Effector memory CD4-positive, alpha-beta T cell (primary cell): ENCODE measurements at places on chromosomes 11 and 22.

DNA sequence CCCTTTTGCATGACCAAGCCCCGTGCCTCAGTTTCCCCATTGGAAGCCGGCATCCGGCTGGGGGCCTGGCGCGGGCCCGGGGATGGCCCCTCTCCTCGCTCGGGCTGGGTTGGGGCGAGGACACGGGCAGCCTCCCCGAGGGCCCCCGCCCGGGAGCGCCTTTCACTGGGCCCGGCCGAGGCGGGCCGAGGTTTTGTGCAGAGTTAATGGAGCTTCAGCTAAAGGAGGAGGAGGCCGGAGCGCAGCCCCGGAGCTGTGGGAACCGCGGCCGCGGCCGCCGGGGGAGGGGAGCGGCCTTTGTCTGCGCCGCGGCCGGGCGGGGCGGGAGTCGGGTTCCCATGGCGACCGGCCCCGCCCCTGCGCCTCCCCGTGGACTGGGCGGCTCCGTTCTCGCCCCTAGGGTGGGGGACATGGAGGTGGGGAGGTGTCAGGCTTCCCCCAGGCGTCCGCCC, 1.4 kb upstream of the MAPK11 start:
- no peaks in the 10 kb centered on the region for H3K36me3 ChIP-seq
- peak overlapping the region; percentile 64 for H3K4me3 ChIP-seq
- no peak overlapping the region for H3K27ac ChIP-seq
- peaks cover 37% of the 10 kb centered on the region for H3K4me1 ChIP-seq

DNA sequence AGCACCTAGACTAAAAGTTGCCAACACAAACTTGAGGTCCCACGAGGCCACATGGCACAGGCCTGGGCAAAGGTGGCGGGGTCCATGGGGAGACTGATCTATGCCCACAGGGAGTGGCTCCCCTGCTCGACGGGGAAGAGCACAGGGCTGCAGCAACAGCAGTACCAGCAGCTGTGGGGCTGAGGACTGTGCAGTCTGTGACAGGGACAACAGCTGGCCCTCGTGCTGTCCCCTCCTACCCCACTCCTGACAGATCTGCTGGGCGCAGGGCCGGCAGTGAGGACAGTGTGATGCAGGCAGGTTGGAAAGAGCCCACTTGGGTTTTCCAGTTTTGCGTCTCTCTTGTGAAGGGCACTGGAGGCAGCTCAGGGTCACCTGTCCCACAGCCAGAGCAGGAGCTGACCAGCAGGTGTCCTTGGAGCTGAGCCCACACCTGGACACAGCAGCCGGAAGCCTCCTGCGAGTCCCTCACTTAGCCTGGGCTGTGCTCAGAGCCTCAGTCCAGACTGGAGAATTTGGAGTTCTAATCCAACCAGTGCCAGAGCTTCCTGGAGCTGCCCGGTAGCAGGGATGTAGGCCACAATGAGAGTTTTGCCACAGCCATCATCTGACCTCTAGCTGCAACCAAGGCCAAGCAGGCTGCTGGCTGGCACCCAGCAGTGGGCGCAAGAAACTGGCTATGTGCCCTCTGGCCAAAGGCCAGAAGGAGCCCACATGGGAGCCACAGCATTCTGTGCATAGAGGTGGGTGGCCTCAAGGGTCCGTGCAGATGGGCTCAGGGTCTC, 3.6 kb upstream of the GAS2L1 start:
- no peaks in the 10 kb centered on the region for H3K27me3 ChIP-seq
- H3K36me3 ChIP-seq = peaks cover 18% of the 10 kb centered on the region
- H3K4me1 ChIP-seq = peaks cover 9% of the 10 kb centered on the region
- H3K4me3 ChIP-seq = no peak overlapping the region
- no peak overlapping the region for H3K27ac ChIP-seq

DNA sequence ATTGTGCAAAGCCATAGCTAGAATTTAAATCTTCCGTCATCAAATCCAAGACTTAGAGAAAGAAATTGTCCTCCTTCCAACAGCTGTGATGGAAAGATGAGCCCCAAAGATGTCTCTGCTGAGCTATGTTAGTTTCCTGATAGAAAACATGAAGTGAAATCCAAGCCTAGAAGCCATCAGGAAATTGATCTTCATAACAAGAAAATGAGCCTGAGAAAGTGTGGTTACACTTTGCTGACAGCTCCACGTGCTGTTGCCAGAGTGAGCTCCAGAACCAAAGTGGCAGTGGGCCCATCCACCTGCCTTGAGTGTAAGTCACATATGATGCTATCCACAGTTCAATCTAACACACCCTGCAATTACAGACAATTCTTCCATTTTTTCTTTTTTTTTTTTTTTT, 58.0 kb upstream of the UBASH3B start:
- H3K27ac ChIP-seq = no peak overlapping the region
- H3K36me3 ChIP-seq = no peaks in the 10 kb centered on the region
- H3K4me1 ChIP-seq = no peaks in the 10 kb centered on the region
- no peaks in the 10 kb centered on the region for H3K27me3 ChIP-seq
- no peak overlapping the region for H3K4me3 ChIP-seq

- no peak overlapping the region for H3K27ac ChIP-seq
- no peak for DNase-seq
- no peaks in the 10 kb centered on the region for H3K27me3 ChIP-seq
- no peaks in the 10 kb centered on the region for H3K4me1 ChIP-seq
- no peaks in the 10 kb centered on the region for H3K36me3 ChIP-seq
Measured at GRCh38 chr11:19501631-19502030, 211.0 kb upstream of the NAV2 start.

DNA sequence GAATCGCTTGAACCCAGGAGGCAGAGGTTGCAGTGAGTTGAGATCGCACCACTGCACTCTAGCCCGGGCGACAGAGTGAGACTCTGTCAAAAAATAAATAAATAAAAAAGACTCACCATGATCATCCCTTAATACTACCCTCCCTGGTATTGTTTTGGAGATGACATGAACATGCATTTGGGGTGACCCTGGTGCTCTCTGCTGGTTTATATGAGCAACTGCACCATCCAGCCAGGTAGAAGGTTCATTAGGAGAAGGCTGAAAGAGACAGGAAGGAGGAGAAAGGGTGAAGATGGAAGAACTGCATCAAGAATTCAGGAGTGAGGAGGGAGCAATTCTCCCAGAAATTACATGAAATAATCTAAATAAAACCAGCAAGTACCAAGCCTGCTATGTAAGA, 37.8 kb downstream of the SLC5A1 start:
- H3K36me3 ChIP-seq = no peaks in the 10 kb centered on the region
- H3K4me1 ChIP-seq = no peaks in the 10 kb centered on the region
- peak; percentile 1 for DNase-seq
- H3K4me3 ChIP-seq = no peak overlapping the region

DNA sequence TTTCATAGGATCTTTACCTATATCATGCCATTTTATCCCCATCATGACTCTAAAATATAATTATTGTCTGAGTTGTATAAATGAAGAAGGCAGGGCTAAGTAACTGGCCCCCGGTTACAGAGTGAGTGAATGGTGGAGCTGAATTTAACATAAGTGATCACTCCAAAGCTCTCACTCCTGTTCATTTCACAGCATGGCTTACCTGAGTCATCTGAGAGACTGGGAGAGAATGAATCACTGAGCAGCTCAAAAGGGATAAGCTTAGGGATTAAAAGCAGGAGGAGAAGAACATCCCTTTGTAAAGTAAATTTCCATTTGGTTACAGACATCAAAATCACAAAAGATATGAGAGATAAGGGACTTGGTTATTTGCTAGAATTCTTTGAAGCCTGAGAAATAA, 294.0 kb upstream of the CTSC start:
- no peak overlapping the region for H3K27ac ChIP-seq
- no peak overlapping the region for H3K4me3 ChIP-seq
- no peak for DNase-seq
- H3K36me3 ChIP-seq = no peaks in the 10 kb centered on the region
- no peaks in the 10 kb centered on the region for H3K27me3 ChIP-seq

- H3K4me1 ChIP-seq = no peaks in the 10 kb centered on the region
- peaks cover 4% of the 10 kb centered on the region for H3K27me3 ChIP-seq
- no peaks in the 10 kb centered on the region for H3K36me3 ChIP-seq
- H3K27ac ChIP-seq = no peak overlapping the region
- DNase-seq = no peak
Measured at GRCh38 chr22:27782088-27782487, 19.5 kb downstream of the MN1 start.

- H3K27me3 ChIP-seq = no peaks in the 10 kb centered on the region
- no peak overlapping the region for H3K4me3 ChIP-seq
- H3K36me3 ChIP-seq = no peaks in the 10 kb centered on the region
- DNase-seq = no peak
- H3K27ac ChIP-seq = no peak overlapping the region
Measured at GRCh38 chr11:106479646-106480045, 402.2 kb downstream of the AASDHPPT start.

DNA sequence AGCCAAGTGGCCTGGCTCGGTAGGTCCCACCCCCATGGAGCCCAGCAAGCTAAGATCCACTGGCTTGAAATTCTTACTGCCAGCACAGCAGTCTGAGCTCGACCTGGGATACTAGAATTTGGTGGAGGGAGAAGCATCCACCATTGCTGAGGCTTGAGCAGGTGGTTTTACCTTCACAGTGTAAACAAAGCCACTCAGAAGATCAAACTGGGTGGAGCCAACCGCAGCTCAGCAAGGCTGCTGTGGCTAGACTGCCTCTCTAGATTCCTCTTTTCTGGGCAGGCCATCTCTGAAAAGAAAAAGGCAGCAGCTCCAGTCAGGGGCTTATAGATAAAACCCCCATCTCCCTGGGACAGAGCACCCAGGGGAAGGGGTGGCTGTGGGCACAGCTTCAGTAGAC, 22.3 kb upstream of the OR5B21 start:
- H3K4me3 ChIP-seq = no peak overlapping the region
- H3K27ac ChIP-seq = peak overlapping the region; percentile 32
- peaks cover 11% of the 10 kb centered on the region for H3K4me1 ChIP-seq
- H3K27me3 ChIP-seq = no peaks in the 10 kb centered on the region

- H3K27ac ChIP-seq = no peak overlapping the region
- no peaks in the 10 kb centered on the region for H3K27me3 ChIP-seq
- no peaks in the 10 kb centered on the region for H3K4me1 ChIP-seq
- no peak for DNase-seq
- no peaks in the 10 kb centered on the region for H3K36me3 ChIP-seq
Measured at GRCh38 chr11:42913731-42914130, 398.1 kb upstream of the API5 start.

- no peaks in the 10 kb centered on the region for H3K4me1 ChIP-seq
- no peaks in the 10 kb centered on the region for H3K27me3 ChIP-seq
- peaks cover 8% of the 10 kb centered on the region for H3K36me3 ChIP-seq
- H3K27ac ChIP-seq = no peak overlapping the region
- no peak overlapping the region for H3K4me3 ChIP-seq
Measured at GRCh38 chr22:37765953-37766576, 41.7 kb upstream of the GCAT start.

DNA sequence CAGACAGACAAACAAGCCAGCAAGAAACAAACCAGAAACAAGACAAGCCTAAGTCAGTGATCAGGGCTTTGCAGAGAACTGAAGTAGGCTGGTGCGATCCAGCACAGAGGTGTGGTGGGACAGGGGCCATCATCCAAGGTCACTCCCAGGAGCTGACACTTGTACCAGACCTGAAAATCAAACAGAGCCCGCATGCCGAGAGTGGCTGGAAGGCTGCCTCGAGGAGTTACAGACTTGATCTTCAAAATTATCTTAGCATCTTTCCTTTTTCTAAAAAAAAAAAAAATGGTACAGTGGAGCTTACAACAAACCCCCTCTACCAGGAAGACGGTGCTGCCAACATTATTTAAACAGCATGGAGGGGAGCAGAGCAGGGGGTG, 8.8 kb upstream of the SCUBE1 start:
- DNase-seq = no peak
- no peaks in the 10 kb centered on the region for H3K36me3 ChIP-seq
- no peak overlapping the region for H3K4me3 ChIP-seq
- H3K27ac ChIP-seq = no peak overlapping the region

- H3K36me3 ChIP-seq = no peaks in the 10 kb centered on the region
- H3K4me3 ChIP-seq = no peak overlapping the region
- H3K27ac ChIP-seq = no peak overlapping the region
- no peak for DNase-seq
- no peaks in the 10 kb centered on the region for H3K27me3 ChIP-seq
- H3K4me1 ChIP-seq = peaks cover 8% of the 10 kb centered on the region
Measured at GRCh38 chr11:35302398-35302797, 117.0 kb downstream of the SLC1A2 start.

- H3K4me1 ChIP-seq = peaks cover 8% of the 10 kb centered on the region
- H3K4me3 ChIP-seq = no peak overlapping the region
- no peak overlapping the region for H3K27ac ChIP-seq
- no peaks in the 10 kb centered on the region for H3K36me3 ChIP-seq
- no peak for DNase-seq
- H3K27me3 ChIP-seq = no peaks in the 10 kb centered on the region
Measured at GRCh38 chr11:67996622-67997474, 7.0 kb downstream of the UNC93B1 start.

GRCh38 chr11:72831521-72832300, 17.5 kb downstream of the ATG16L2 start:
- H3K4me3 ChIP-seq = no peak overlapping the region
- no peak overlapping the region for H3K27ac ChIP-seq
- no peaks in the 10 kb centered on the region for H3K4me1 ChIP-seq
- H3K36me3 ChIP-seq = peaks cover 31% of the 10 kb centered on the region

GRCh38 chr11:122157653-122158161, 41.7 kb upstream of the BLID start:
- H3K27me3 ChIP-seq = no peaks in the 10 kb centered on the region
- no peak overlapping the region for H3K27ac ChIP-seq
- H3K36me3 ChIP-seq = no peaks in the 10 kb centered on the region
- H3K4me1 ChIP-seq = no peaks in the 10 kb centered on the region
- H3K4me3 ChIP-seq = peak overlapping the region; percentile 11

DNA sequence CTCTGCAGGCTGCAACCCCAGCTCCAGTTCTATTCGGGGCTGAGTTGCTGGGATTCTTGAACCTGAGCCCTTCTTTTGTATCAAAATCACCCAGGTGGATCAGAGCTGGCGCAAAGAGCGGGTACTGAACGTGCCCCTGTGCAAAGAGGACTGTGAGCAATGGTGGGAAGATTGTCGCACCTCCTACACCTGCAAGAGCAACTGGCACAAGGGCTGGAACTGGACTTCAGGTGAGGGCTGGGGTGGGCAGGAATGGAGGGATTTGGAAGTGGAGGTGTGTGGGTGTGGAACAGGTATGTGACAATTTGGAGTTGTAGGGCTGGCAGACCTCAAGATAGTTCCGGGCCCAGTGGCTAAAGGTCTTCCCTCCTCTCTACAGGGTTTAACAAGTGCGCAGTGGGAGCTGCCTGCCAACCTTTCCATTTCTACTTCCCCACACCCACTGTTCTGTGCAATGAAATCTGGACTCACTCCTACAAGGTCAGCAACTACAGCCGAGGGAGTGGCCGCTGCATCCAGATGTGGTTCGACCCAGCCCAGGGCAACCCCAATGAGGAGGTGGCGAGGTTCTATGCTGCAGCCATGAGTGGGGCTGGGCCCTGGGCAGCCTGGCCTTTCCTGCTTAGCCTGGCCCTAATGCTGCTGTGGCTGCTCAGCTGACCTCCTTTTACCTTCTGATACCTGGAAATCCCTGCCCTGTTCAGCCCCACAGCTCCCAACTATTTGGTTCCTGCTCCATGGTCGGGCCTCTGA, 3.8 kb downstream of the FOLR1 start:
- H3K27ac ChIP-seq = no peak overlapping the region
- no peaks in the 10 kb centered on the region for H3K36me3 ChIP-seq
- DNase-seq = no peak
- no peaks in the 10 kb centered on the region for H3K27me3 ChIP-seq
- H3K4me3 ChIP-seq = no peak overlapping the region

- H3K27ac ChIP-seq = no peak overlapping the region
- peaks cover 19% of the 10 kb centered on the region for H3K4me1 ChIP-seq
- DNase-seq = no peak
- no peaks in the 10 kb centered on the region for H3K36me3 ChIP-seq
- H3K27me3 ChIP-seq = peaks cover 75% of the 10 kb centered on the region
Measured at GRCh38 chr11:2143799-2144543, 4.8 kb upstream of the IGF2 start.
